Stimulated activated CD4-positive, alpha-beta T cell treated with anti-CD3 and anti-CD28 coated beads, Interleukin-12 subunit alpha, Interleukin-12 subunit beta, amount 100 ng/mL, for 48 hours (primary cell): ENCODE measurements at places on chromosomes 12 and 14.

DNA sequence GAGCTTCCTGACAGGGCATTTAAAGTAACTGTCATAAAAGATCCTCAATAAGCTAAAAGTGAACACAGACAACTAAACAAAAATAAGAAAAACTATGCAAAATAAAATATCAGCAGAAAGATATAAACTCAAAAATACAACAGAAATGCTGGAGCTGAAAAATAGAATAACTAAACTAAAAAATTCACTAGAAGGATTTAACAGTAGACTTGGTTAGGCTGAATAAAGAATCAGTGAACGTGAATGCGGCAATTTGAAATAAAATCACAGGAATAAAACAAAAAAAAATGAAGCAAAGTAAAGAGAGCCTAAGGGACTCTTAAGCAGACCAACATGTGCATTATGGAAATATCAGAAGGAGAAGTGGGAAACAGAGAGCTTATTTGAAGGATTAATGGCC, 74.6 kb downstream of the EGLN3 start:
- no peak for DNase-seq

GRCh38 chr14:93744876-93745275, 43.4 kb downstream of the PRIMA1 start:
- DNase-seq, result no peak

- no peak for DNase-seq
Observed at GRCh38 chr14:47874350-47874749, 198.9 kb upstream of the MDGA2 start.

GRCh38 chr14:22648506-22648905, 4.4 kb upstream of the OR6J1 start:
- no peak for DNase-seq

- DNase-seq, result no peak
Observed at GRCh38 chr12:116624516-116624915, 65.3 kb downstream of the MAP1LC3B2 start.

- no peak for DNase-seq
Observed at GRCh38 chr12:32089586-32089985, 17.1 kb upstream of the BICD1 start.

DNA sequence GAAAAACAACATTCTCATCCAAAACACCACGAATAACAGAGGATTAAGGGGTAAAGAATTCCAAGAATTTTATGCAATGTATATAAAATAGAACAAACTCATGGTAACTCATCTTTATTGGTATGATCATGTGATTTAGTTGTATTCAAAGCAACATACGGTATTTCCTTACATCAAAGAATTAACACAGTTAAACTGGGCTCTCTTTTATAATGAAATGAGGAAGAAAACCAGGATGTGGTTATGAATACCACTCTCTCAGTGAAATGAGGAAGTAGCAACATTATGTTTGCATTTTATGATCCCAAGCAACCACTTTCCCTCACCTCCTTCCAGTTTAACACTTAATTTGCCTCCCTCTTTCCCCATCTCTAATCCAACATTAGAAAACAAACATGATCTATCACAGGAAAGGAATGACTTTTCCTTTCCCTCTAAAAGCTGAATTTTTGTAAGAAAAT, 22.9 kb downstream of the SPTLC2 start:
- no peak for DNase-seq

DNA sequence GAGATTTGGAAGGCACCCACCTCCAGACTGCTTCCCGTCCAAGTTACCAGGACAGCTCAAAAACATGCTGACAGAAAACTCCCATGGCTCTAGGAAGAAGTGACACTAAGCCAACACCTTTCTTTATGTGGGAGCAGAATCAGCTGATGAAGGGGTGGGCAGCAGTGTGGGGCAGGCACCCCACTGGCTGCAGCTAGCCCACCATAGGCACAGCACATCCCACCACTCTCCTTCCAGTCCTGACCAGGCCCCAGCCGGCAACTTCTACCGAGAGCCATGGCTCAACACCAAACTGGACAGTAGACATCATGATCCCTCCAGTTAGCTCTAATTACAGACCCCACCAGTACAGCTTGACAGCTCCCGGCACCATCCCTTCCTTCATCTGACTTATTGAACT, 45.0 kb downstream of the SH2B3 start:
- no peak for DNase-seq

GRCh38 chr12:59365133-59365532, 230.7 kb upstream of the SLC16A7 start:
- no peak for DNase-seq

GRCh38 chr14:66361013-66361412, 125.2 kb upstream of the CCDC196 start:
- DNase-seq, result no peak

DNA sequence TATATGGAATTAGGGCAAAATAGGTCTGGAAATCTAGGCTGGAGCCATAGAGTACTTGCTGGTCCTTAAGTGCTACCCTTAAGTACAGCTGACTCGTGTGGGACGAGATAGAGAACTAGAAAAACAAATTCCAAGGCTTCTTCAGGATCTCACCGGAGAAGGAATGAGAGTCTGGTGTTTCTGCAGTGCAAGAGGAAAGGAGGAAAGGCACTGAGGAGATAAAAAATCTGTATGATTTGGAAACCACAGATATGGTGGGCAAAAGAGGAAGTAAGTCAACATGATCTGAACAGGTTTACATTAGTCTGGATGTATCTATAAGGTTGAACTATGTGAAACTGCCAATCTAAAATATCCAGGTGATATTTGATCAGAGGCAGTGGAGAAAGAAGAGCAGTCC, 134.4 kb upstream of the SOX5 start:
- no peak for DNase-seq

- DNase-seq, result no peak
Observed at GRCh38 chr12:79614730-79615129, 76.0 kb downstream of the PAWR start.

GRCh38 chr12:34204830-34205285, 182.6 kb downstream of the ALG10 start:
- DNase-seq, result no peak

GRCh38 chr14:92982956-92983355, 60.0 kb downstream of the CHGA start:
- no peak for DNase-seq

- no peak for DNase-seq
Observed at GRCh38 chr12:6273541-6274230, 36.8 kb upstream of the PLEKHG6 start.

DNA sequence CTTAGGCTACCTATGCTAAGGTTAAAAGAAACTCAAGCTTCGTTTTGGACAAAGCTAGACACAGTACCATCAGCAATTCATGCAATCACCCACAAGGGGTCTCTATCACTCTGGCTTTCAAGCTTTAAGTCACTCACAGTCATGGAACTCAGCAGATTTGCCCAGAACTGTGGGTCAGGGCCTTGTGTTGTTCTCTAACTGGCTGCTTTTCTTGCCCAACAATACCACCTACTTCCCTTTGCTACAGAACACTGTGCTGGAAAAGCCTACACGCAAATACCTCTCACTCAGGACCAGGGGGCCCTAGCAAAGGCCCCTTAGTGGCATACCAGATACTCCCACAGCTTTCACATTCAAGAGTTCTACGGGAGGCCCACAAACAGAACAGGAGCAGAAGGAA, 9.1 kb downstream of the NEMP1 start:
- no peak for DNase-seq

- DNase-seq, result no peak
Observed at GRCh38 chr14:98101323-98101722, 1170.7 kb downstream of the BCL11B start.

DNA sequence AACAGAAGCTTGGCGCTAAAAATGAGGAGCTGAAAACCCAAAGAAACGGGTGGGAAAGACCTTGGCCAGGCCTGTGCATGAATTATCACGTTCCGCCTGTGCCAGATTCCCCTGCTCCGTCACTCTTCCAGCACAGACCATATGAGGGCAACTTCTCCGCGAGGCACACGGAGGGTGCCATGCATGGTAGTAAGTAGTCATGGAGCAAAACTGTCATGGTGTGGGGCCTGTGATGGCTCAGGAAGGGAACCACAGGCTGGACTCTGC, 148.2 kb downstream of the ANO2 start:
- DNase-seq, result no peak

- DNase-seq, result no peak
Observed at GRCh38 chr14:98908050-98908449, 363.9 kb downstream of the BCL11B start.

- no peak for DNase-seq
Observed at GRCh38 chr14:24269368-24269767, 2.0 kb downstream of the RABGGTA start.

GRCh38 chr12:69679119-69679518, 20.0 kb downstream of the BEST3 start:
- DNase-seq, result no peak

DNA sequence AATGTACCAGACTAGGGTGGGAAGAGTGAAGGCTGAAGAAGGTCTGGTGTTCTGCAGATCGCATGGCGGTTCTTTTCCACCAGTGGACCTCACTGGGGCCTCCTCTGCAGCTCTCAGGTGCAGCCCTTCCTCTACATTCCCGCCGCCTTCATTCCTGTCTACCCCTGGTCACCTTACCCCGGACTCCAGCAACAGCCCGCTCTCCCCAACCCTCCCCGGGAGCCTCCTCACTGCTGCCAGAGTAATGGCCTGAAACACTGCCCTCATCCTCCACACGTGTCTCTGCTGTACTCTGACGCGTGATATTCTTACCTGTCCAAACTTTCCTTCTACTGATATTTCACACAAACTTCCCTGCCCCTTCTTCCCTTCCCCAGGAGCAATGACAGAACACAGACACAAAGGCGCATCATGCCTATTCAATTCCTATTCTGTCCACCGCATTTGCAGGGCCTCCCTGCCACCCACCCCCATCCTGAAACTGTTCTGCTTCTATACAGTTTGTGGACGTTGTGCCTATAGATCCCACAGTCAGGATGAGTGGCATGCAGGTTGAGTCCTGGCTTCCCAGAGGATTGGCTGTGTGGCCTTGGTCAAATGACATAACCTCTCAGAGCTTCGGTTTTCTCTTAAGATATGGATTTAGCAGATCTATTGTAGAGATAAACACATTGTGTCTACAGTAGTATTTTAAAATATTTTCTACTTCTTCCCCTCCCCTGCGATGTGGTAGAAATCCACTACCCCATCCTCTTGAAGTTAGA, 1.7 kb upstream of the NUAK1 start:
- no peak for DNase-seq

GRCh38 chr14:40058901-40059897, 627.0 kb upstream of the FBXO33 start:
- no peak for DNase-seq

- DNase-seq, result no peak
Observed at GRCh38 chr14:81068176-81068782, 112.9 kb downstream of the TSHR start.
